ENCODE measurements at places on chromosomes 7 and 10.

DNA sequence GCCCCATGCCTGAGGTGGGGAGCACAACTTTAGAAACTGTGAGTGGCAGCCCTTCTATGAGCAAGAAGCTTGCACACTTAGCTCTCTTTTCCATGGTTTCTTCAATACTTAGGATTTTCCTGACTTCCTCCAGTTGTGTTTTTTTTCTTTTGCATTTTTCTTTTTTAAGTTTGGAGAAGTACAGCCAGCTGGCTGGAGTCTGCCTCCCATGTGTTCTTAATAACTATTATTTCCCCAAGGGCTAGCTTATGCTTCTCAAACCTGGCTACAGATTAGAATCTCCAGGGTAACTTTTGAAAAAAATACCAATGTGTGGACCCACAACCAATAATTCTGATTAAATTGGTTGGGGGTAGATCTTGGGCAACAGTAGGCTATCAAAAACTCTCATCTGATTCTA lies 37.4 kb upstream of the MEOX2 start:
- no peak for DNase-seq

DNA sequence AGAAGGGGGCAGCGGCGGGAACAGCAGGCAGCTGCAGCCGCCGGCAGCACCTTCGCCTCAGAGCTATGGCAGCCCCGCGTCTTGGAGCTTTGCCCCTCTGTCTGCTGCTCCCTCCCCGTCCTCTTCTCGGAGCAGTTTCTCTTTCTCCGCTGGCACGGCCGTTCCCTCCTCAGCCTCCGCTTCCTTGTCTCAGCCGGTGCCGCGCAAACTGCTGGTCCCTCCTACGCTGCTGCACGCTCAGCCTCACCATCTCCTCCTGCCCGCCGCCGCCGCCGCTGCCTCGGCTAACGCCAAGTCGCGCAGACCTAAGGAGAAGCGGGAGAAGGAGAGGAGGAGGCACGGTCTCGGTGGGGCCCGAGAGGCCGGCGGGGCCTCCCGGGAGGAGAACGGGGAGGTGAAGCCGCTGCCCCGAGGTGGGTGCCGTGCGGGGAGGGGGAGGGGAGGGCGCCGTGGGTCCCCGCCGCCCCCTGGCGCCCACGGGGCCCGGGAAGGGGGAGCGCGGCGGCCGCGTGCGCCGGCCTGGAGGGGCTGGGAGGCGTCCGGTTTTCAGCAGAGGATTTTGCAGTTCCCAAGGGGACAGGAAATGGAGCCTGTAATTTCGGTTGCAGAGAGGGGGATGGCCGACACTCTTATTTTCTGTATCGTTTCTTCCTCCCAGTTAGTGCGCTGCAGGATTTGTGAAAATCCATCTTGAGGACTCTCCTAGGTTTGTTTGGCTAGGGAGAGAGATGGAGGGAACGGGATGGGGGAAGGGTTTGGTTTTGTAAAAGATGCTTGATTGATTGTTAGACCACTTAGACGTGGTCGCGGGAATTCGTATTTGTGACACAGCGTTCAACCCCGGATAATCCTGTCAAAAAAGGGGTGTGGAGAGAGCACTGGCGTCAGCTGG lies 630 bp downstream of the RSBN1L start:
- peak; percentile 54 for DNase-seq

DNA sequence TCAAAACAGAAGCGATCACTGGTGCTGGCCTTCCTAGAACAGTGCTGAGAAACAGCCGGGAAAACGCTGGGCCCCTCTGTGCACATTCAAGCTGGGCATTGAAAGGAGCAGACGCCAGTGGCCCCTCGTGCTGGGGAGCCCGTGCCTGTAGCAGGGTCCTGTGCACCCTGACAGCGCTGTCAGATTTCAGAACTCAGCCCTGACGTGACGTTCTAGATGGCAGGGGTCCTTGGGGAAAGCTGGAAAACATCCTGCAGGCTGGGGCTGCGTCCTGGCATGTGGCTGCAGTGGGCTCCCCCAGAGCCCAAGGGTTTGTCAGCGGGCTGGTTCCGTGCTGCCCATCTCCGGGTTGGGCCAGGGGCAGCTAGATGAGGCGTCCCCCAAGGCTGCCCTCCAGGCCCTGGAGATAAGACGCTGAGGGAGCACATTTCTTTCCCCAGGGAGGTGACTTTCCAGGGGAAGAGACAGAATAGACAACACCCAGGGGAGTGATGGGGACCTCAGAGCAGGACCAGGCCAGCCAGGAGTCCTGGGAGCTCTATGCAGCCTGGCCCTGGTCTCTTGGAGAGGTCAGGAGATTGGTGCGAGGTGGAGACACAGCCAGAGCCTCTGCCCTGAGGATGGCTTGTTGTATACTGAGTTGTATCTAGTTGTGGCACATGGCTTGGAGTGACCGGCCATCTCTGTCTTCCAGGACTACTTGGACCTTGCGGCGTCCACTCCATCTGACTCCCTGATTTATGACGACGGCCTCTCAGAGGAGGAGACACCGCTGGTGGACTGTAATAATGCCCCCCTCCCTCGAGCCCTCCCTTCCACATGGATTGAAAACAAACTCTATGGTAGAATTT lies 12.1 kb upstream of the CSGALNACT2 start:
- DNase-seq: no peak

DNA sequence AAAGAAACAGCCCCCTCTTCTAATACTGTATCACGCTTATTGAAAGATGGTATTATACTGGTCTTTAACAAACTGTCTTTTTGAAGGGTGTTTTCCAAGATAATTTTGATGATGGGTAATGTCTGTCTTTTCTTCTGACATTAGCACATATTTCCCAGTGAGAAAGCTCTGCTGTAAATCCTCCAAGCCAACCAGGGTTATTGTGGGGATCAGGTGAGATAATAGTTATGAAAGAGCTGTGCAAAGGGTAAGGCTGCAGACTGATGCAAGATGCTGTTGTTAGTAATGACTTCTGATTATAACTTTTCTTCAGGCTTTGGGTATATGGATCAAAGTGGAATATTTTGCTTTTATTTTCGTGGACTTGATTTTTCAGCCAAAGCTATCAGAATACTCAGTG lies 581.7 kb downstream of the REEP3 start:
- DNase-seq: no peak

- DNase-seq: peak; percentile 75
Observed at GRCh38 chr10:101012525-101013364, 13.1 kb downstream of the LZTS2 start.

DNA sequence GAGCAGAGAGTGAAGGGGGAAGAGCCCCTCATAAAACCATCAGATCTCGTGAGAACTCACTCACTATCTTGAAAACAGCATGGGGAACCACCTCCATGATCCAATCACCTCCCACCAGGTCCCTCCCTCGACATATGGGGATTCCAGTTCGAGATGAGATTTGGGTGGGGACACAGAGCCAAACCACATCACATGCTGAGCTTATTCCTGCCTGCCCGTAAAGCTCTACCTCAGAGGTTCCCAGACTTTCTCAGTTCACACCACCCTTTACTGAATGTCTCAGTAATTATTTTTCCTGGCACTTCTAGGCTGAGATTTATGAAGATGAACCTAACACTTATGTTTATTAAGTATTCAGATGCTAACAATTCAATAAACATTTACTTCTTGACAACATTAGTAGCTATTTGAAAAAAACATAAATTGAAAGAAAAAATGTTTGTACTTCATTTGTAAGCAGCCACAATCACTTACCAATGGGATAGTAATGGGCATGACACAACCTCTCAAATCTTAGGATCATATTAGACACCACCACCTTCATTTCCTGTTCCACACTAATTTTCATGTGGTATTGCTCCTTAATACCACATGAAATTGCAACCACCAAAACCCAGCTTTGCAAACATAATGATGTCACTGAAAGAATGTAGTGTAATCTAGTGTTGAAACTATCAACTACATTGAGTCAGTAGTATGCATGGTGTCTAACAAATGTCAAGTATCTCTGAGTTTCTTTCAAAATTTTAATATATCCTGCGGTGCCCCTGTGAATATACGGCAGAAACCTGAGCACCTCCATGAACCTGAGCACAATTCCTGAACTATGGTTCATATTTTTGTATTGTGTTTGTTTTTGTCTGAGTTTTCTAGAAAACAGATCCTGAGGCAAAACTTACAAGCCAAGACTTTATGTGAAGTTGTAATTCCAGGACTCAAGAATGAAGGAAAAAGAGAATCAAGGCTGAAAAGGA lies 4.5 kb upstream of the DGKI start:
- DNase-seq: no peak

DNA sequence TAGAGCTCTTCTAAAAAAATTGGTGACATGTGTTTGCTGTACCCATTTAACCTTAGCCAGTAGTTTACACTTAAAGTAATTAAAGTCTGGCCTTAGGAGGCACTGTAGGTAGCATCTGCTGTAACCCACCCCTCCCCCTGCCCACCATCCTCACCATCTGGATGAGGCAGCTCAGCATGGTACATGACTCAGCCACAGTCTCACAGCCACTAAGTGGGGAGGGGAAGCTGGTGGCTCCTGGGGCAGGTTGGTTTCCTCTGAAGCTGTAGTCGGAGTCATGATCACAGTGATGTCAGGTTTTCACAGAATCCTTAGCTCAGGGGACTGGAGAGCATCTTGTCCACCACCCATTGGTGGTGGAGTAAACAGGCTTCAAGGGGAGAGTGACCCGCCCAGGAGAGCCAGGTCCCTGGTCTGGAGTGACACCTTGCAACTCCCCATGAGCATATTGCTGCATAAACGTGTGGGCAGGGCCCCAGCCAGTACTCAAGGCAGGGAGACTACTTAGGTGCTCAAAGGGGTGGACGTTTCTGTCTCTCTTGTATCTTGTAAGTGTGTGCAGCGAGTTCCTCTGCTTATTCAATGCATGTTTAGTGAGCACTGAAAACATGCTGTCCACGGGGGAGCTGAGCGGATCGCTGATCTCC lies 125.9 kb downstream of the GRK5 start:
- DNase-seq: peak; percentile 62

DNA sequence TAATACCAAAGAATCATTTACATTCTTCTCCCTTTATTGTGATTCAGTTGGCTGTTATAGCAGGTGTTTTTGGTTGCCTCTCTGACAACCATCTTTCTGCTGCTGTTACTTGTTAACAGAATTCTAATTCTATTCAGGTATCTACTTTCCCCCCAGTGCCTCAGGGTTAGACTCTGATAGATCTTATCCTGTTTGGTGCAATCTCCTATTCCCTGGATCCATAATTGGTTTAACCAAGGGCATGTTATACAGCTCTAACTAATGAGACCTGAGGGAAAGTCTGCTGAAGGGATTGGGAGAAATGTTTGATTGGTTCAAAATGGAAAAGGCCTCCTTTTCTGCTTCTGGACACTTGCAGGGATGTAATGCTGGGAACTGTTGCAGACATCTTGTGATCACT lies 161.5 kb downstream of the GPR158 start:
- no peak for DNase-seq

GRCh38 chr10:7054915-7055314 lies 355.9 kb downstream of the SFMBT2 start:
- DNase-seq: no peak

DNA sequence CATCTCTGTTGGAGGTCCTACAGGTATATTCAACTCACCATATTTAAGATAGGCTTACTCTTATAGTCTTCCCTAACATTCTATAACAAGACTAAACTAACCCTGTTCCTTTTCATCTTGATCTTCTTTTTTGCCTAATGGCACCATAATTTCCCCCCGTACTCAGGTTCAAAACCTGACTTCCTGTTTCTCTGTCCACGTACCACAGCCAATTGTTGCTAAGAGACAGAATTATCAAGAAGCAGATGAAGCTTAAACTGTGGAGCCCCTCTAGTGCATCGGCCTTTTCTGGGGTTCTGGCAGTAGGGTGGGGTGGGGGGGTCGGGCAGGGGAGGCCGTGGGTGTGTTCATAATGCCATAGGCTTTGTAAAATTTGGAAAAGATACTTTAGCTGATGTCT lies 109.2 kb downstream of the EVX1 start:
- DNase-seq: no peak

DNA sequence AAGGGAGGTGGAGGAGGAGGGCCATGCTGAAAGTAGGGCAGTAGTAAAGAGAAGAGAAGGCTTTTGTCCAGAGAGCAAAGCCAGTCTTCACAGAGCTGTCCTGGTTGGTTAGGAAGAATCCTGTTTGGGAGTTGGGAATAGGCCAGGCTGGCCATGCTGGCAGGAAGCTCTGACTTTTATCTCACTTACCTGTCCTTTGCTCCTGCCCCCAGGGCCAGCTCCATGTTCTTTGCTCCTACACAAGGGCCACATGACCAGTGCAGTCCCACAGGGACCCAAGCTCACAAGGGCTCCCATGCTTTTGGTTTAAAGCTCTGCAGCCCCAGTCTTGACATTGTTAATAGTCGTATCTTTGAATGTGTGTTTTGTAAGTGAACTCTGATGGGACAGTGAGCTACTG lies 161.6 kb upstream of the KMT2E start:
- no peak for DNase-seq

- peak; percentile 2 for DNase-seq
Observed at GRCh38 chr10:43222210-43222720, 44.6 kb downstream of the RASGEF1A start.

GRCh38 chr10:283140-283479 lies 147.9 kb downstream of the ZMYND11 start:
- DNase-seq: no peak

DNA sequence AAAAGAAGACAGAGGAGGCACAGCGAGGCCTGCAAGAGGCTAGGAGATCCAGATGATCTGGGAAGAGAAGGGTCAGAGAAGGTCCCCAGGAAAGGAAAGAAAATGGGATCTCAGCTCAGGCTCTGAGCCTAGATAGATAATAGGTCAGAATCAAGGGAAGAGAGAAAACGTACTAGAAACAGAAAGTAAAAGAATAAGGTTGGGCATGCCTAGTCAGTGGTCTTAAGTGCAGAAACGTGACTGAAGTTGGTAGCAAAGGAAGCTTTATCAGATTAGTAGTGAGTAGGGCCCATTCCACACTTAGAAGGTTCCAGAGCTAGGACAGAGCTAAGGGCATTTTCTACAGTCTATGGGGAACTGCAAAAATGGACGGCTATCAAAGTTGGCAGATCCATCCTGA lies 84.8 kb upstream of the ASAH2 start:
- no peak for DNase-seq

DNA sequence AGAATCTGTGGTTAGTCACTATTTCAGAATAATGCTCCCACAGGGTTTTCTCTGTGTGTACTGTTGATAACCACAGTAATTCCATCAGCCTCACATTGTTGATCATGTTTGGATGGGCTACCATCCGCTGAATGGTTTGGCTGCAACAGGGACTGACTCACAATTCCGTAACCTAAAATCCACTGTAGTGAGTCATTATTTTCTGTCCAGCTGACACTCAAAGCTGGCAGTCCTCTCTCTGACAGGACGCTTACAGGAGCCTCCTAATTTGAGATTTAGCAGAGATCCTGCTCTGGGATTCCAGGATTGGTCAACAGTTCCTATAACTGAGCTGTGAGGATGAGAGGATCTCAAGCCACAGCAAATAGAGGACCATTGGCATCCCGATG lies 32.7 kb downstream of the VWA2 start:
- no peak for DNase-seq

GRCh38 chr7:36167403-36168050 lies 14.5 kb downstream of the EEPD1 start:
- DNase-seq: no peak

DNA sequence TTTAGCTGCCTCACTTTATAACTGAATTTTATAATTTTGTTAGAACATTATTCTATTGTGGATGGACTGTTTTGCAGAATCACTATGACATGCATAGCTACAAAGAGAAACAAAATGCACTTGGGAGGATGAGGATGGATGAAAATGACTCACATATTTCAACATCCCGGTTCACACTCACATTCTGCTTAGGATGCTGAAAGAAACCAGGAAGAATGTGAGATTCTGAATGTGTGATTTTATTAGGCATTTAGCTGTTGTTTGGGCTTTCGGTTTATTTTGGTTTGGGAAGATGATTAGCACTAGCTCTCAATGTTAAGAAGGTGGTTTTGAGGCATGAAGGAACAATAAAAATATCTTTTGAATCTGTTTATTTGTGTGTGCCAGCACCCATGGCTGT lies 235.5 kb downstream of the SEMA3E start:
- no peak for DNase-seq

- peak; percentile 9 for DNase-seq
Observed at GRCh38 chr7:77351539-77352004, 64.6 kb downstream of the GSAP start.
